Left lobe of liver (tissue), 2 donors: ENCODE measurements at places on chromosomes 11 and 22.
A peak's percentile ranks its signal among the peaks of the same experiment; 100 is the strongest.

DNA sequence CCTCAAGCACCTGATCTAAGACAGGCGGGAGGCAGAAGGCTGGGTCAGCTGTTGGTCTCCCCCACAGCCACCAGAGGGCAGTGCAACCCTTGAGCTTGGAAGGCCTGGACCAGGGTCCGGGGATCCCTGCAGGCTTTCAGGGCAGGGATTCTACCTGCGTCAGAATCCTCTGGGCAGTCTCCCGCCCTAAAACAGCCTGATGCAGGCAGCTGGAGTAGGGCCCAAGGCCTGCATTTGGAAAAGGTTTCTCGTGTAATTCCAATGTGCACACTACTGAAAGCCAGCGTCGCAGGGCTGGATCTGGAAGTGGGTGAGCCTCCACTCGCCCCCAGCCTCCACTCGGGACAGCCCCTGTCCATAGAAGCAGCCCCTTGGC is 31.8 kb downstream of the BID start:
- peak; percentile 84 for DNase-seq

- no peak for DNase-seq
Measured at GRCh38 chr22:29342577-29343312, 27.2 kb upstream of the RASL10A start.

- DNase-seq = no peak
Measured at GRCh38 chr11:128904656-128905344, 13.6 kb downstream of the KCNJ5 start.

GRCh38 chr22:39471381-39472141 is 14.7 kb downstream of the MGAT3 start:
- no peak for DNase-seq

DNA sequence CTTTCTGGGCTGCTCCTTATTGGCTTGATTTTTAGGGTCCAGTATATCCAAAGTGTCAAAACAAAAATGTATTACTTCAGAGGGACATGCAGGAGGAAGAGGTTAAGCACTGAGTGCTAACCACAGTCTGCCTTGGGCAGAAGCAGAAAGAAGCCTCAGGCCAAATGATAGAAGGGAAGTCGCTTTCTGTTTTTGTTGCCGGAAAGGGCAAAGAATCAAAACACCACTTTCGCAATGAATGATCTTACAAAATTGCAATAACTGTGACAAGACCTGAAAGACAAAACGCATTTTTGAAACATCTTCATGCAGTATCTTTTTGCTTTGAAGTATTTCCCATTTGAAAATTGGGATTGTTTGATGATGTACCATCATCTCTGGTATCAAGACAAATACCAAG is 70.1 kb upstream of the PICALM start:
- DNase-seq = no peak

DNA sequence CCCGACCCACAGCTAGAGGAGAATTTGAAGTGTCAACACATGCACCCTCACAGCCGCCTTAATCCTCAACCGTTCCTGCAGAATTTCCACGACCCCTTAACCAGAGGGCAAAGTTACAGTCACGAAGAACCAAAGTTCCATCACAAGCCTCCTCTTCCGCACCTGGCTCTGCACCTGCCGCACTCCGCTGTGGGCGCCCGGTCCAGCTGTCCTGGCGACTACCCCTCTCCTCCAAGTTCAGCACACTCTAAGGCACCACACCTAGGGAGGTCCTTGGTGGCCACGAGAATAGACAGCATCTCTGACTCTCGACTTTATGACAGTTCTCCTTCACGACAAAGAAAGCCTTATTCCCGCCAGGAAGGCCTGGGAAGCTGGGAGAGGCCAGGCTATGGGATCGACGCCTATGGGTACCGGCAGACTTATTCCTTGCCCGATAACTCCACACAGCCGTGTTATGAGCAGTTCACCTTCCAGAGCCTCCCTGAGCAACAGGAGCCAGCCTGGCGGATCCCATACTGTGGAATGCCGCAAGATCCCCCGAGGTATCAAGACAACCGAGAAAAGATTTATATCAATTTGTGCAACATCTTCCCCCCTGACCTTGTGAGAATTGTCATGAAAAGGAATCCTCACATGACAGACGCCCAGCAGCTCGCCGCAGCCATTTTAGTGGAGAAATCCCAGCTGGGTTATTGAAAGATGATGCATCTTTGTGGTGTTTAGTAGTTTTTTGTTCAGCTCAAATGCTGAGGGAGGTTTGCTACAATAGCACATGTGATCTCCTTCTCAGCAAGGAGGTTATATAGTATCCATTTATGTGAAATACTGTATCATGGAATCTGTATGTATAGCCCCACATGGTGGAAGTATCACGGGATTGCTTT is 72.1 kb downstream of the ZC3H12C start:
- no peak for DNase-seq

- no peak for DNase-seq
Measured at GRCh38 chr11:44127130-44127529, 31.7 kb downstream of the EXT2 start.

GRCh38 chr11:128590587-128590986 is 3.2 kb upstream of the ETS1 start:
- DNase-seq = no peak

GRCh38 chr11:92969293-92969633 is 188 bp upstream of the MTNR1B start:
- DNase-seq = no peak

- no peak for DNase-seq
Measured at GRCh38 chr11:69445131-69445470, 36.4 kb upstream of the LINC01488 start.

DNA sequence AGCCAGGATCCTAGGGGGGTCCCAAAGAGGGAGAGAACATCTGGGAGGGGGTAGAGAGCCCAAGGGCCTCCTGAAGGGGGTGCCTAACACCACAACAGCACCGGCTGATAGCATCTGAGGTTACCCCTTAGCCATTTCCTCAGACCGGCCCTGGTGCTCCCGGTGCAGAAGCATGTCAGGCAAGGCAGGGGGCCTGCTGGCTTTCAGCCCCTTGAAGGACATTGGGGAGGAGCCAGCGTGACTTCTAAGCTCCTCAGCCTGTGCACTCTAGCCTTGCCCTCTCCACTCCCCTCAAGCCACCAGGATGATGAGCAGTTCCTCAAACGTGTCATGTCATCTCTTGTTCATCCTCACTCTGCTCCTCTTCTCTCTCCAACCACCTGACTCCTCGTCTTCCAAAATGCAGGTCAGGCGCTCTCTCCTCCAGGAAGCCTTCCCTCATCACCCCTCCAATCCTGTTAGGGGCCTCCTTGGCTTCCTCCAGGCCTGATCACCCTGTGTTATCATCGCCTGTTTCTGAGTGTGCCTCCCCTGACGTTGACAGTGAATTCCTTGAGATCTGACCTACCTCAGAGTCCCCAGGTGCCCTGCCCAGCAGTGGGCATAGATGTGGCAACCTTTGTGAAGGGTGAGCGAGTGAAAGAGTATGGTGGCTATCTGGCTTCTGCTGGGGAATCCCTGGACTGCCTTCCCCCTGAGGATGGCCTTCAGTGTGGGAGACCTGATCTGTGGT is 6.1 kb downstream of the P2RY2 start:
- no peak for DNase-seq

GRCh38 chr11:61797263-61797944 is 4.7 kb downstream of the FEN1 start:
- peak; percentile 77 for DNase-seq

GRCh38 chr11:115197433-115197832 is 306.8 kb downstream of the CADM1 start:
- no peak for DNase-seq

DNA sequence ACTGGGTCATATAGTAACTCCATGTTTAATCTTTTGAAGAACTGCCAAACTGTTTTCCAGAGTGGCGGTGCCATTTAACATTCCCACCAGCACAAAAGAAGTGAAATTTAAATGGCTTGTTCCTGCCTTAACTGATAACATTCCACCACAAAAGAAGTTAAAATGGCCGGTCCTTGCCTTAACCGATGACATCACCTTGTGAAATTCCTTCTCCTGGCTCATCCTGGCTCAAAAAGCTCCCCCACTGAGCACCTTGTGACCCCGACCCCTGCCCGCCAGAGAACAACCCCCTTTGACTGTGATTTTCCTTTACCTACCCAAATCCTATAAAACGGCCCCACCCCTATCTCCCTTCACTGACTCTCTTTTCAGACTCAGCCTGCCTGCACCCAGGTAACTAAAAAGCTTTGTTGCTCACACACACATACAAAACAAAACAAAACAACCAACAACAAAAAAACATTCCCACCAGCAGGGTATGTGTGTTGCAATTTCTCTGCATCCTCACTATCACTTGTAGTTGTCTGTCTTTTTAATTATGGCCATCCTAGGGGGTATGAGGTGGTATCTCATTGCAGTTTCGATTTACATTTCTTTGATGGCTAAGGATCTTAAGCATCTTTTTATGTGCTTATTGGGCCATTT is 109.0 kb downstream of the FAR1 start:
- DNase-seq = no peak

DNA sequence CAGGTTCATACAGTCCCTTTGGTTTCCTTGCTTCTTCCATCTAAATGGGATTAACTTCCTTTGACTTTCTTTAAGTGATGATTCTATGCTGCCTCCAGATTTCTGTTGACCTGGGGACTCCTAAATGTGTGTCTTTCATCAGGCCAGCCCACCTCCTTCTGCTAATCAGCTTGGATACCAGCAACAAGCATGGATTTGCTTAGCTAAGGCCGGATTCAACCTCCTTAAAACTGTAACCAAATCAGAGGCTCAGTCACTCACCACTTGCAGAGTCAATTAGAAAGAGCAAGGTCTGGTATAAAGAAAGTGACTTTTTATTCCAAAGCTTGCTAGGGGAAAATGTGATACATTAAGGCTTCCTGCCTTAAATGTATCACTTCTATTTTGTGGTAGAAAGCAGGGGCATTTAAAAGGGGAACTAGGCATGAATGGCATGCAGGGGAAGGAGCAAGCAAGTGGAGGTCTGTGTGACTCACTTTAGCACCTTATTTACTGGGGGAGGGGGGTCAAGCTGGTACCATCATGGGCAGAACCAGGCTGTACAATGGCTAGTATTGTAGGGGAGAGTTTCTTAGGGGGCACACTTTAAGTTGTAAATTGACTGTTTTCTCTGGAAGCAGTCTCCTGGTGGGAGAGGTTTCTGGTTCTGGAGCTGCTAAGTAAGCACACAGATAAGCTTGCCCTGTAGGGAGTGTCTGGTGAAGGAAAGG is 239.0 kb upstream of the PDGFD start:
- DNase-seq = no peak

GRCh38 chr11:44743959-44744557 is 17.3 kb downstream of the TSPAN18 start:
- no peak for DNase-seq

DNA sequence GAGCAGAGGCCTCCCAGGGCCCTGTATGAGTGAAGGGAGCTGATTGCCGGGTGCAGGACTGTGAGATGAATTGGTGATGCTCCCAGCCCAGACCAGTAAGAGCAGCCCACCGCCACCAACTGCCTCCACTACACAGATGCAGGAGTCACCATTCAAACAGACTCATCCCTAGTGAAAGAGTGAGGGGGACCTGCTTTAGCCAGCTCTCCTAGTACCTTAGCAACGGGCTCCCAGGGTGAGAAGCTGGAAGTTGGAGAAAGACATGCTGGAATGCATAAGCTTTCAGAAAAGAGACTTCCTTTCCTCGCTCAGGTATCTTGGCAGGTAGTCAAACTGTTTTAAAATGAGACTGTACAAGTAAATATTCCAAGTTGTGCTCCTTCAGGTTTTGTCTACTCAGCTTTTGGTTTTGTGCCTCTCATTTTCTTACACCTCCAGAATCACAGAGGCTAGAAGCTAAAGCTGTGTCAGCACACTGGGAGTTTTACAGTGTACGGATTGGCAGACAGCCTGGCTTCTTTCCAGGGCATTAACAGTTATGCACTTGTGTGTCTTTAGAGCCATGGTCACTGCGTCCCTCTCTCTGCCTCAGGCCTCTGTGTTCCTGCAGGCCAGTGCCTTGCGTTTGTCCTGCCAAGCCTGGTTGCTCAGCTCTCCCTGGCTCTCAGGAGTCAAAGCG is 146.2 kb downstream of the ATXN10 start:
- DNase-seq = peak; percentile 73

GRCh38 chr11:16604794-16605388 is 133.6 kb upstream of the C11orf58 start:
- DNase-seq = peak; percentile 73

GRCh38 chr11:70544774-70545609 is 146.7 kb downstream of the CTTN start:
- no peak for DNase-seq

DNA sequence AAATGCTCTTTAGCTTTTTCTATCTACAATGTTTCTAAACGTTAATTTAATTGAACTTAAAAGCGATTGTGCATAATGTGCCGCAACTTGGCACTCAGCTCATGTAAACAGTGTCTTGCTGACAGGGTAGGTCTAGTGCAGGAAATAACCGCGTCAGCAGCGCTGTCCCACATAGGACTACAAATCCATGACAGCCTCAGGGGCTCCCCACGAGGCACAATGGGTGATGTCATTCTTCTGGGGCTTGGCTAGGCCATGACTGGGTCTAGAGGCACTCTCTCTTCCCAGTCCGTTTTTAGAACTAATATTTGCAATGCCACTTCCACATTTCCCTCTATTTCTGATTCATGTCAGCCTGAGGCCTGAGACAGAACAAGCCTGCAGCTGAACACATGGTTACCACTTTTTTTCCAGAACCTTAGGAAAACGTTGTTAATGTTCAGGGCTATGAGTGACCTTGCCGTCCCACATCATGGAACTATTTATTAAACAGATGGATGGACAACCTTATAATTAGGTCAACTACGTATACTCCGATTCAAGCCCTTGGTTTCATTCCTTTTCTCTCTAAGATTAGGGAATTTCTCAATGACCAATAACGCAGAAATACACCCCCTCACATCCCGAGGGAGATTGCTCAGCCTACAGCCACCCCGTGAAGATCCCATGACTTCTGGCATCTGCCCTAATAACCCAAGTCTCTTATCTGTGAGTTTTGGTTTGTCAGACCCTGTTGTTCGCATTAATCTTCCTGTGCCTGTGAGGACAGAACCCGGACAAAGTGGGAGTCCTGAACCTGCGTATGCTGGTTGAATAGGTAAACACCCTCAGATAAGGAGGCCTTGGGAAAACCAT is 19.4 kb upstream of the SNX32 start:
- DNase-seq = no peak

DNA sequence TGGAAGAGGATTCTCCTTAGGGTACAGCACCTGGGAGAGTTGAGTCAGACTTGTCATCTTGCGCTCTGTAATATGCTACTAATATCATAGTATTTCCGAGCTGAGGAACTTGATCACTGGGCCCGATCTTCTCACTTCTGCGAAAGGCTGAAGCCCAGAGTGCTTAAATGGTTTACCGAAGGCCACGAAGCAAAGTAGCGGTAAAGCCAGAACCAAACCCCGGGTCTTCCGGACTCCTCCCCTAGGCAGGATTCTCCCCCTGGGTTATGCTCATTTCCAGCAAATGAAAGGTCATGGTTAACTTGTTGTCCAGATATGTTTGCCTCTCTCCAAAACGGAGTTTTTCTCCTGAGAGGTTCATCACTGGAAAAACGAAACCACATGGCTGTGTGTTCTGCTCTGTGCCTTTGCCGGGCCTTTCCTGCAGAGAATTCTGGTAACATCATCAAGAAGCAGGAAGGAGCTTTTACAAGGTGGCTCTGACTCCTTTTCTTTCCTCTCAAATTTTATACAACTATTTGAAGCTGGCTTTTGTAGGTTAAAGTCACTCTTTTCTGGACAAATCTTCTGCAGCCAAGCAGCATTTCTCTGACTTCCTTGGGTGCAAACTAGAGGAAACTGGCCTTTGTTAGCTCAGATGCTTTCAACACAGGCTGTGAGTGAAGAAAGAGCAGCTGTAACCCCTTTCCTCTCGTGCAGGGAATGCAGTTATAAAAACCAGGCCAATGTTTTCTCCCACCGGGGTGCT is 35.5 kb downstream of the UBASH3B start:
- no peak for DNase-seq

GRCh38 chr22:29679316-29679715 is 40.5 kb upstream of the CABP7 start:
- no peak for DNase-seq

- no peak for DNase-seq
Measured at GRCh38 chr11:46376258-46377050, 5.0 kb upstream of the MDK start.
